ENCODE measurements at places on chromosomes 3 and 15. TPM values are rescaled to one million over a fixed set of nuclear protein-coding genes. Genes with fewer than 3 reads are reported as not detected.
A peak's percentile ranks its signal among the peaks of the same experiment; 100 is the strongest.

DNA sequence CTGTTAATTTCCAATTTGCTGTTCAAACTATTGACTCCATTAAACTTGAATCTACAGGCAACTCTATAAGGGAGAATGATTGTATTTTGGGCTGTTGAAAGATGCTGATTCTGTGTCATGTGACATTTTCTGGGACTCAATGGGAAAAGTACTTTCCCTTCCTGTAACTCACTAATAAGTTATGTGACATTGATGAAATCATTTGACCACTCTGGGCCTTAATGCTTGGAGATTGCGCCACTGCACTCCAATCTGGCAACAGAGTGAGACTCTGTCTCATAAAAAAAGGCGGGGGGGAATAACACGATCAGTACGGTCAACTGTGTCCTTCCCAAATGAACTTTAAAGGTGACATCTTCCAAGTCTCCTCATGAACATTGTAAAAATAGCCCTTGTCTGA lies 215.2 kb upstream of the SGO1 start:
- no peak overlapping the region for H3K4me3 ChIP-seq
- H3K4me1 ChIP-seq = peaks cover 19% of the 10 kb centered on the region
- DNase-seq = no peak
- H3K27ac ChIP-seq = peak overlapping the region; percentile 63
- H3K36me3 ChIP-seq = no peaks in the 10 kb centered on the region

DNA sequence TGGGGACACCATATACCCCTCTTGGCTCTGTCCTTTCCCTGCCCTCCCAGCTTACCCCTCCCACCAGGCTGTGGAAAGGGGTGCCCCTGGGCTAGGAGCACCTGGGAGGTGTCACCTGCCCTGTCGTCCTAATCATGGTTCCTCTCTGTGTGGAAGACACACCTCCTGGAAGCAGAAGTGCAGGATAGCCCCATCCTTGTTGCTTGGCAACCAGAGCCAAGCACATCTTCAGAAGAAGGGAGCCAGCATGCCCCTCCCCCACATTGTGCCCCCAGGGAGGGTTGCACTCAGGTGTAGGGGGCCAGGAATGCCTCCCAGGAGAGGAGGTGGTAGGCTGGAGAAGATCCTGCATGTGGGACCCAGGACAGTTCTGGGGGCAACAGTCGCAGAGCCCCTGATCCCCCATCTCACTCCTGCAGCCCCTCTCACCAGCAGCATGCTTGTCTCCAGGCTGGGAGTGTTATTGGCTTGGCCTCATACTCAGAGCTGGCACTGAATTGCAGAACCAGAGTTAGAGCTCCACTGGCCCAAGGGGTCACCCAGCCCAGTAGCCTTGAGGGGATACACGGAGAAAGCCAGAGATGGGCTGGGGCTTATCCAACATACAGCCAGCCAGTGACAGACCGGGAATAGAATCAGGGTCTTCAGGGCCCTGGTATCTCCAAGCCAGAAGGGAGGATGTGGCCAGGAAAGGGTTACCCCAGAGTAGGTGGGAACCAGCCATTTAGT lies 8.4 kb downstream of the RAB6B start:
- no peaks in the 10 kb centered on the region for H3K36me3 ChIP-seq
- DNase-seq = peak; percentile 54
- no peaks in the 10 kb centered on the region for H3K4me1 ChIP-seq
- no peak overlapping the region for H3K4me3 ChIP-seq

- DNase-seq = no peak
- H3K36me3 ChIP-seq = peaks cover 20% of the 10 kb centered on the region
- H3K4me1 ChIP-seq = no peaks in the 10 kb centered on the region
- no peaks in the 10 kb centered on the region for H3K27me3 ChIP-seq
- H3K27ac ChIP-seq = no peak overlapping the region
These were observed 40.3 kb downstream of the USP50 start for GRCh38 chr15:50506121-50506520.

DNA sequence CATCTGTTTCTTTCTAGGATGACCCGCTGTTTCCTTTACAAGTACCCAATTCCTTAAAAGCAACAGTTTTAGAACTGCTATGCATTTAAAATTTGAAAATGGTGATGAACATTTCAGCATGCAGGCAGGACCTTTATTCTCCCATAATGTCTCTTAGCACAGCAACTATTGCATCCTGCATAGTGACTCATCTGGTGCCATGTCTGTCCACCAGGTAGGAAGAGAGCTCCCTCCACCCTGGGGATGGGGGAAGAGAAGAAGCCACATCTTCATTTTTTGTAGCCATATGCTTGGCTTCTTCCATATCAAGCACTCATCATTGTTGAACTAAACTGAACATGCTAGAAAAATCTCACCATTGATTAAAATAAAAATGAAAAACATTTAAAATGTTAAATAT lies 9.9 kb downstream of the GPR15 start:
- no peaks in the 10 kb centered on the region for H3K27me3 ChIP-seq
- H3K27ac ChIP-seq = no peak overlapping the region
- no peak for DNase-seq
- no peaks in the 10 kb centered on the region for H3K4me1 ChIP-seq
- no peaks in the 10 kb centered on the region for H3K36me3 ChIP-seq

The FBXW12 gene
- total RNA-seq = not detected

The LMAN1L gene
- total RNA-seq = not detected

The PPIB gene
- 451 TPM for total RNA-seq
